ENCODE measurements at places on chromosomes 1 and 21.

DNA sequence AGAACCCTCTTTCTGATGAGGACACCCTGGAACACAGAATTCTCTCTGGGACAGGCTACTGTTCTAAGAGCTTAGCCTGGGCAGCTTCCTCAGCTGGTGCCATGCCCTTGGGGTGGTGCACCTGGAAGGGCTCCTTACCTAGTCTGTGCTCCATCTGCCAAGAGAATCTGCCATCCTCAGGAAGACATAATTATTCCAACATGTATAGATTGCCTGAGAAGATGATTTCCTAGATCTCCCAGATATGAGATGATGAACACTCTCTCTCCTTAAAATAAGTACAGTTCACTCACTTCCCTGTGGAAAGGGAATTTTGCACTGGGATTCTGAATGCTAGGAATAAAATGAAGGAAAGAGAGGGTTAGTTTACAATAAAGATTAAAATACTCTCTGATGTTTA lies 87.6 kb downstream of the NENF start:
- DNase-seq: no peak

- DNase-seq: no peak
Measured at GRCh38 chr1:161199506-161200139, 769 bp upstream of the ADAMTS4 start.

- DNase-seq: no peak
Measured at GRCh38 chr1:163303561-163303960, 18.2 kb upstream of the NUF2 start.

DNA sequence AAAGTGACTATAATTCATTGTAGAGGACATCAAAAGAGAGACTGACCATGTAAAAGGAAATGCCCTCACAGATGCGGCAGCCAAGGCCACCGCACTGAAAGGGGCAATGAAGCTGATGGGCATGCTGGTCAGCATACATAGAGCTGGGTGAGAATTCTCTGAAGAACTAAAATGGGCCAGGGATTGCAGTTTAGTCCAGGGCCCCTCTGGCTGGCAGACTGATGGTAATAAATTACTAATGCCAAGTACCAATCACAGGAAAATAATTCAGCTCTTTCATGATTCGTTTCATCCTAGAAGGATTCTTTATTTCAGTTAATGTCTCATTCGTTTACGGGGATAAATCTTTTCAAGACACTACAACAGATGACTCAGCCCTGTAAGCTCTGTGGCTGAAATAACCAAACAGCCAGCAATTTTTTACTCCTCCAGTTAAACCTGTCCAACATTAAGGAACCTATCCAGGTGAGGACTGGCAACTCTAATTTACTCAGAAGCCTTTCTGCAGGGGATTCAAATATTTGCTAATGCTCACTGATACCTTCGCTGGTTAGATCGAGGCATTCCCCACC lies 56.9 kb upstream of the MAP1LC3C start:
- DNase-seq: peak; percentile 47

DNA sequence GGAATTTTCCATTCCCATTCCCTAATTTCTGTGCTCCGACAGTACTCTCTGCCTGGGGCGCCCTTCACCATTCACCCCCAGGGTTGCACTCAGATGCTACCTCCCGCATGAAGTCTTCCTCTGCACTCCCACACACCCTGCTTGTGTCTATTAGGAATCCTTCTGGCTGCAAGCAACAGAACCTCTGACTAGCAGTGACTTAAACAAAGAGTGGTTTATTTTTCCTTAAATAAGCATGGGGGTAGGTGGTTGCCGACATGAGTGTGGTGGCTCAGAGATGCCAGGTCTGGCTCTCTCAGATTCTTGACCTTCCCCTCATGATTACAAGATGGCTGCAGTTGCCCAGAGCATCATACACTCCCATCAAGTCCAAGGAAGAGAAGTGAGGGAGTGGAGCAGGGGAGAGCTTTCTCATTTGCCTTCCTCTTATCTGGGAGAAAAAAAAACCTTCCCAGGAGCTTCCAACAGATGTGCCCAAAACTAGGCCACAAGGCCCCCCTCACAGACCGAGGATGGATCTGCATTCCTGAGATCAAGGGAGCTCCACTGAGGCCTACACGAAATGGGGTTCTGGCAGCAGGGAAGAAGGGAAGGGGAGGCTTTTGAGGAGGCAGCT lies 49.6 kb upstream of the LBR start:
- DNase-seq: no peak

DNA sequence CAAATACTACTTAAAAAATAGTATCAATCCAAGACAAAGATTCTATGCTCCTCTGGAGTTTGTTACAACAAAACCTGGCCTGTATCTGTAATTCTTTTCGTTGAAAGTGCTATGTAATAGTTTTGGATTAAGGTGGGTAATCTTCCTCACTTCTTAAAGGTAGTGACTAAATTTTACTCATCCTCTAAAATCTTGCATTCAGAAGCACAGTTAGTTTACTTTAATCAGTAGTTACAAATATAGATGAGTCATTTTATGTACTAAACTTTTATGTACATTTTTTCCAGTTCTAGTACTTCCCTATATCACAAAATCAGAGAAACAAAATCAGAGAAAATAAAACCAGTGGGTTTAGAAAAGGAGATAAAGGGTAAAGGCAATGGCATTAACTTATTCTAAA lies 51.3 kb downstream of the ZNHIT6 start:
- DNase-seq: no peak

DNA sequence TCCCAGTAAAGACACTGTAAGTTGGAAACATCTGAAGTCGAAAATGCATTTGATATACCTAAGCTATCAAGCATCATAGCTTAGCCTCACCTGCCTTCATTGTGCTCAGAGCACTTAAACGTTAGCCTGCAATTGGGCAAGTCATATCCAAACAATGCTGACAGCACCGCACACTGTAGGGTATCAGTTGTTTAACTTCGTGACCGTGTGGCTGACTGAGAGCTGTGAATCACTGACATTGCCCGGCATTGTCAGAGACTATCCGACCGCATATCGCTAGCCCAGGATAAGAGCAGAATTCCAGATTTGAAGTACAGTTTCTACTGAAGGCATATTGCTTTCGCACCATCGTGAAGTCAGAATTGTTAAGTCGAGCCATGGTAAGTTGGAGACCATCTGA lies 41.5 kb downstream of the GALNT2 start:
- no peak for DNase-seq

DNA sequence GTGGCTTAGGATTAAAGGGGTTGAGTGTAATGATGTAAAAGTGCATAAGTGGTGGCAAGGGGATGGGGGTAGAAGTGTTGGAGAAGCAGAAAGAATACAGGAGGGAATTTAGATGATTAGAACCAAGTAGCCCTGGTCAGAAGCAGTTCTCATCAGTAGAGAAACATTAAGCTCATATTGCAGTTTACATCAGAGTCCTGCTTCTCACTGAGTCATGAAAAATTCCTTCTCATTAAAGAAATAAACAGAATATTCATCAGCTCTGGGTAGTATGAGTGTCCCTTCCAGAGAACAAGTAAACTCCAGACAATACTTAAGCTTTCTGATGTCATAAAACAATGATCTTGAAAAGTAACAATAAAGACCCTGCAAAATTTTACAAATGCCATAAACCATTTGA lies 36.5 kb downstream of the LRRIQ3 start:
- peak; percentile 24 for DNase-seq

DNA sequence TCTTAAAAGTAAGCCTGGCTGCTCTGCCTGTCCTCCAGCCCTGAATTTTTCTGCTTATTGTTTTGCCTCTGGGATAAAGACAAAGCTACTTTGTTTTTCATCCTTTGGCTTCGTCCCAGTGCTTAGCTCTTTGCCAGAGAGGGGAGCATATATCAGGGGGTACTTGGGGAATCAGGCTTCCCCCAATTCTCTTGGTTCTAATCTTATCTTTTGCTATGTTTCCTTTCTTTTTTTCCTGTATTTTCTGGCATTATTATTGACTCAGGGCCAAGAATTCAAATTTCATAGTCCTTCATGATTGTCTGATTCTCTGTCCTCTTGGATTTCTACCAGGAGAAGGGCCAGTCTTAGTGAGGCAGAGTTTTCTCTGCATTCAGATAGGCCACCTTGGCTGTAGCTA lies 51.2 kb downstream of the GIPC2 start:
- DNase-seq: no peak

GRCh38 chr1:160149233-160149632 lies 2.2 kb upstream of the ATP1A4 start:
- no peak for DNase-seq

- DNase-seq: peak; percentile 26
Measured at GRCh38 chr21:45255381-45256020, 32.2 kb downstream of the POFUT2 start.

DNA sequence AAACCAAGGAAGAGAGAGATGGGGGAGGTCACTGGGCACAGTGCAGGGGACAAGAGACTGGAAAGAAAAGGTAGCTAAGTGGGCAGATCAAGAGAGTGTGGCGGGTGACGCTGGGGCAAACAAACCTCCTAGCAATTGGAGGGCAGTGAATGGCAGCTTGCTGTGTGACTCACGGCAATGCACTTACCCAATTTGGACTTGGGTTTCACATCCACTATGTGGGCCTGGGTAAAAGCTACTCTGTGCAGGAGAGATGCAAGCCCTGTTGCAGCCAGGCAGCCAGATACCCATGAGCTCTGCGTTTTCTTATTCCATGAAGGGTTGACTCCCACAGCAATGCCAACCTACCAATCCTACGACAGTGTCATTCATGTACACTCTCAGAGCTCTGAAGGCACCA lies 9.5 kb downstream of the PLXNA2 start:
- DNase-seq: no peak

- no peak for DNase-seq
Measured at GRCh38 chr1:62654744-62655143, 33.4 kb downstream of the DOCK7 start.

GRCh38 chr1:29458737-29459619 lies 222.7 kb downstream of the PTPRU start:
- DNase-seq: no peak

GRCh38 chr1:94589728-94590127 lies 48.2 kb upstream of the F3 start:
- no peak for DNase-seq

GRCh38 chr1:46394872-46395465 lies 852 bp downstream of the FAAH start:
- DNase-seq: no peak

DNA sequence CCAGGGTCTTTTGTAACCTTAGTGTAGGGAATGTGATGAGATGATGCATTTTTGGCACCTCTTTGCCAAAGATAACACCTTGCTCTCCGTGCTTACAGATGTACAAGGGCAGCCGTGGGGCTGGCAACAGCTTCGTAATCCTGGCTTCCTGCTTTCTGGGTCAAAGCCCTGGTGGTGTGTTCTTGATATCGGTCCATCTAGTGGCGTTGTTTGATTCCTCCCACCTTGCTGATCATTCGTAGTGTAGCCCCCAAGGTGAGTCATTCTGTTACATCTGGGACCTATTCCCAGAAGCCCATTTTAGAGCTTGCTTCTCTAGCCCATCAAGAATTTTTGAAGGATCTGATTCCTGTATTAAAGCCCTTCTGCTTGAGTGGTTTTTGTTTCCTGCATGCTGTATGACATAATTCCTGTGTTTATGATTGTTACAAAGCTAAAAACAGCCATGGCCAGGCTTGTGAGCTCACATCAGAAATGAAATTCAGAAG lies 7.0 kb upstream of the CCT8 start:
- DNase-seq: no peak

All from mammary epithelial cell (primary cell).